Natural killer cell treated with Interleukin-12 subunit alpha and Interleukin-12 subunit beta and Interleukin-15 and Interleukin-18, amount 100 ng/mL, for 72 hours (primary cell): ENCODE measurements at places on chromosomes 16 and 17. TPM values are rescaled to one million over a fixed set of nuclear protein-coding genes. Genes with fewer than 3 reads are reported as not detected.

The PLEKHH3 gene
- total RNA-seq: not detected

The GP2 gene
- not detected for total RNA-seq

- DNase-seq: no peak
- H3K4me1 ChIP-seq: peaks cover 35% of the 10 kb centered on the region
- no peak overlapping the region for H3K27ac ChIP-seq
- no peak overlapping the region for H3K4me3 ChIP-seq
- H3K27me3 ChIP-seq: no peaks in the 10 kb centered on the region
Observed at GRCh38 chr16:50751528-50751927, 9.6 kb downstream of the CYLD start.

- H3K4me1 ChIP-seq: no peaks in the 10 kb centered on the region
- H3K36me3 ChIP-seq: no peaks in the 10 kb centered on the region
- no peak overlapping the region for H3K27ac ChIP-seq
- no peak overlapping the region for H3K4me3 ChIP-seq
- DNase-seq: no peak
- H3K27me3 ChIP-seq: peaks cover 27% of the 10 kb centered on the region
Observed at GRCh38 chr16:86241681-86242080, 268.6 kb upstream of the FOXF1 start.

DNA sequence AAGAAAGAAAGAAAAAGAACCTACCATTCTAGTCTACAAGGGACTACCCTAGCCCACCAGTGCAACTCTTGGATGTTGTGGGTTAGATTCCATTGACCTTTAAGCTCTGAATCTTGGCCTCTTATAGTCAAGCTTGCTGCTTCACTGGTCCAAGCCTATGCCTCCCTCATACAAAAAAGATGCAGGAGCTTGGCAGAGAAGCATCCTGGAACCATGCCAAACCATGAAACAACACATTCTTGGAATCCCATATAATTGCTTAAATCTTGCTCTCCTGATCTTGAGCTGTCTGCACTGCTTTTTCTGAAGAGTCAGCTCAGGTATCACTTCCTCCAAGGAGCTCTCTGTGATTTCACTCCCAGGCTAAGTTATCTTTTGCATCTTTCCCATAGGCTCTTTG lies 117.9 kb upstream of the GPR139 start:
- no peak overlapping the region for H3K4me3 ChIP-seq
- peaks cover 21% of the 10 kb centered on the region for H3K27me3 ChIP-seq
- H3K4me1 ChIP-seq: no peaks in the 10 kb centered on the region
- no peak for DNase-seq

GRCh38 chr16:50816901-50817555 lies 75.1 kb downstream of the CYLD start:
- H3K4me1 ChIP-seq: no peaks in the 10 kb centered on the region
- H3K27ac ChIP-seq: no peak overlapping the region
- no peak overlapping the region for H3K4me3 ChIP-seq
- no peak for DNase-seq
